T-helper 2 cell treated with Interferon-gamma antibody and Interleukin-4, amounts not matched to agents 5 μg/mL and 100 μg/mL, for 36 hours (primary cell): ENCODE measurements at places on chromosomes 5 and 9.

DNA sequence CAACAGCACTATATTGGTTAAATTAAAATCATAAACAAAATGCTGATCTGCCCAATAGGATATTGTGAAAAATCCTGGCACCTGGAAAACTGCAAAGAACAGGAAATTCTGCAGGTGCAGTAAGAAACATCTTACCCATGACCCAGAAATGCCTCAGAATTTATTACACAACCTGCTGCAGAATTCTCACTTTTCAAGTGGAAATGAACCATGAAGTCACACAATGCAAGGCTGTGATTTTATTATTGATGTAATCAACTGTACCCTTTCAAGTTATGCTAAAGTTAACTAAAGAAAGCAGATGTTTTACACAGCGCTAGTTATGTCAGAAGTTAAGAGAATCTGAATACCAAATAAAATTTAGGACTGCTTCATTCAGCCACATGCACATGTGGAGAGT lies 6.0 kb downstream of the STRBP start:
- no peak for DNase-seq

- DNase-seq = no peak
Observed at GRCh38 chr5:92242170-92242569, 859.1 kb upstream of the ARRDC3 start.

DNA sequence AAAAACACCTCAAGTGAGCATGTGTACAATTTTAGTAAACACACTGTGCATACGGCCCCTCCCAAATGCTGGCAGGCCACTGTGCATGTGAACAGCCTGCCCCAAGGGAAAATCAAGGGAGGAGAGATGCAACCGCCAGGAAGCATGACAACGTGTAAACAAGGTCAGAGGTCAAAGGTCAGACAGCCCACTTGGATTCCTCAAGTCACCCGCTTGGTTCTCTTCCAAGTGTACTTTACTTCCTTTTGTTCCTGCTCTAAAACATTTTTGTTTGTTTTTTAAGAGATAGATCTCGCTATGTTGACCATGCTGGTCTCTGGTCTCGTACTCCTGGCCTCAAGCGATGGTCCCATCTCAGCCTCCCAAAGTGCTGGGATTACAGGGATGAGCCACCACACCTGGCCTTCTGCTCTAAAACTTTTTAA lies 126.7 kb upstream of the SHB start:
- no peak for DNase-seq

- no peak for DNase-seq
Observed at GRCh38 chr5:170809551-170809950, 26.0 kb downstream of the GABRP start.

DNA sequence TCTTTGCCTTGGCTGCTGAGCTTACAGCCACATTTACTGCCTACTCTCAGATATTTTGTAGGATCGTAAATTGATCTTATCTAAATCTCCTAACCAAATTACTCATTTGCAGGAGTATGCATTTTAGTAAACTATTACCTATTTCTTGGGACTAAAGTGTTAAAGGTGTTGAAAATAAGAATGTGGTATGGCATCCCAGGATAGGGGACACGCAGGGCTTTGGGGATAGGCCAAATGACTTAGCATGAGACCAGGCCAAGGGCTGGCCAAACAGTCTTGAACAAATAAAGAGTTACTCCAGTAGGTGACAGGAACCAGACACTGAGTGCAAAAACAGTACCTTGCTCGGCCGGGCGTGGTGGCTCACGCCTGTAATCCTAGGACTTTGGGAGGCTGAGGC lies 25.1 kb downstream of the TBC1D2 start:
- DNase-seq = no peak

DNA sequence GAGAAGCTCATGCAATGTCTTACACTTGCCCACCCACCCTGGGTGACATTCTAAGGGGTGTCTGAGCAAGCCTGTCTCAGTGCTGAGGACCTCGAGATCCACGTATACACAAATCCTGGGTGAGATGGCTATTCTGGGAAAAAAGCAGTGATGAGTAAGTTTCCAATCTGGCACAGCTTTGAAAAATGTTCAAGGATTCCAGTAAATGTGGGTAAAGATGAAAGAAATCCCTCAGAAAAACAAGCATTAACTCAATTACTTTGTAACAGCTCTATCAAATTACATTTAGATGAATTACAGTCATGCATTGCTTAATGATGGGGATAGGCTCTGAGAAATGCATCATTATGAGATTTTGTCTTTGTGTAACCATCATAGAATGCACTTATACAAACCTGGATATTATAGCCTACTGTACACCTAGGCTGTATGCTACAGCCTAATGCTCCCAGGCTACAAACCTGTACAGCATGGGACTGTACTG lies 26.9 kb downstream of the GOLM1 start:
- DNase-seq = no peak

DNA sequence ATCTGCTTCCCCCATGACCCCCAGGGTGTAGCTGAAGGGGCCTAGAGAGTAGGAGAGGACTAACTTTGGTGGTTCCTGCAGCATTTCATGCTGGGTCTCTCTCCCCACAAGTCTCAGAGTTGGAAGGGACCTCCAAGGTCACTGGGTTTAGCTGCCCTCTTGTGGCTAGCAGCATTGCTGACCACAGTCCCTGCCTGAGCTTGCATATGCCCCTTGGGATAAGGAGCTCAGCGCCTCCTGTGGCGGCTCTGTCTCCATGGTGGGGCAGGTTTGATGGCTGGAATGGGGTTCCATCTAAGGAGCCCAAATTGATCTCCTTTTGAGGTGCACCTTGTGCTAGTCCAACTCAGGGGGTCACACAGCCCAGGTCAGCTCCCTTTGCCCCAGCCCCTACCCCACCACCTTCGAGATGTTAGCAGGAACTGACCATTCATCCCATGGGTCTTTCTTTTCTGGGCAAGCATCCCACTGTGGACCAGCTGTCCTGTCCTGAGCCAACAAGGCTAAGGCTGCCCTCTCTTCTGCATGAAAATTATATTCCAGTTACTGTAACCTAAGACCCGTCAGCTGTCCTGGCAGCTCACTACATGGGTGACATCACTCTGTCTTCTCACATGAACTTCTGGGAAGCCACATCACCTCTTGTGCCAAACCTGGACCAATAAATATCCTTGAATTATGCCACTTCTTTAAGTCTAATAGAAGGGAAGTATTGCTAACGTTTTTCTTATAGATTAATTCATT lies 196.2 kb downstream of the HSPA4 start:
- DNase-seq = no peak

GRCh38 chr5:91061946-91062562 lies 321.1 kb downstream of the ARRDC3 start:
- no peak for DNase-seq
